ENCODE measurements at places on chromosomes 6 and 20. TPM values are rescaled to one million over a fixed set of nuclear protein-coding genes. Genes with fewer than 3 reads are reported as not detected.

- H3K36me3 ChIP-seq, result no peaks in the 10 kb centered on the region
- peak; percentile 59 for DNase-seq
- no peaks in the 10 kb centered on the region for H3K27me3 ChIP-seq
- H3K27ac ChIP-seq, result no peak overlapping the region
- H3K4me3 ChIP-seq, result no peak overlapping the region
These were observed 9.9 kb downstream of the LAMA5 start for GRCh38 chr20:62357187-62357667.

DNA sequence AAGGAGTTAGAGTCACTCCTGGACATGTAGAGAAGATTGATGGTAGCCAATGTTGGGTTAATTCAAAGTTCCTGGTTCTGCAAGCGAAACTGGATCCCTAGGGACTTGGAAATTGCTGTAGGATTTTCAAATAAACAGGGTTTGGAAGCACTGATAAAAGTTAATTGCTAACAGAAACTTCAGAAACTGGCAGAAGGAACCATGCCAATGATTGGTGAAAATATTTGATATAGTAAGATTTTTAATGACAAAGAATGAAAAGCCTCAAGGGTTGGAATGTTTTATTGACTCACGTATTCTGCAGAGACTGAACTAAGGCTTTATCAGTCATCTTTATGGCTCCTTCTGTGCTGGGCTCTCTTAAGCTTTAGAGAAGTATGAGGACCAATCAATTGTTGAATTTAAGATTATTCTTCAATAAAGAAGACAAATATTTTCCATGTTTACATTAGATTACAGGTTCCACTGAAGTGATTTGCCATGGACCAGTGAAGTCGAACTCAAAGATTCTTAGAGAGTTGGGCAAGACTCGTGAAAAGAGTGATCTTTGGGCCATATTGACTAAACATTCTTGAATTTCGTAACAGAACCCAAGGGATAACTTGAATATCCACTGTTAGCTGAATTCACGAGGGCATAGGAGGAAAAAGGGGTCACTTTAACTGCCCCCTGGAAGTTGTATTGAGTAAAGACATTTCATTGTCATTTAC is 371.4 kb downstream of the HDGFL1 start:
- H3K27me3 ChIP-seq, result no peaks in the 10 kb centered on the region
- H3K4me1 ChIP-seq, result no peaks in the 10 kb centered on the region
- DNase-seq, result no peak
- no peak overlapping the region for H3K27ac ChIP-seq

DNA sequence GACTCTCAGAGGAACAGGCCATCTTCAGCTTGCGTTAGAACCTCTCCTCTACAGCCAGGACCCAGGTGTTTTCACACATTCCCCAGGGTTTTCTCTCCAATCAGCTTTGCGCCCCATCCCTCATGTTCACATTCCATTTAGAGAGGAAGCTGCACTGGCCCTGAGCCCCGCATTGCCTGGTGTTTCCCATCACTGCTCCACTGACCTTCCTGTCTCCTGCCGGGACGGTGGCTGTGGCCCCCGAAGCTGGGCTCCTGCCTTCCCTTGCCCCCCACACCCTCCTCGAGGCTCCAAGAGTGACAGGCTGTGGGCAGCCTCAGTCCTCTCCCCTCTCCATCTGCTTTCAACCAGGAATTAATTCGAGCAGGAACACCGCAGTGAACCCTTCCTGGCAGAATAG is 357.3 kb downstream of the THBS2 start:
- H3K4me1 ChIP-seq, result peaks cover 3% of the 10 kb centered on the region
- H3K27me3 ChIP-seq, result no peaks in the 10 kb centered on the region
- H3K4me3 ChIP-seq, result no peak overlapping the region
- no peak overlapping the region for H3K27ac ChIP-seq

DNA sequence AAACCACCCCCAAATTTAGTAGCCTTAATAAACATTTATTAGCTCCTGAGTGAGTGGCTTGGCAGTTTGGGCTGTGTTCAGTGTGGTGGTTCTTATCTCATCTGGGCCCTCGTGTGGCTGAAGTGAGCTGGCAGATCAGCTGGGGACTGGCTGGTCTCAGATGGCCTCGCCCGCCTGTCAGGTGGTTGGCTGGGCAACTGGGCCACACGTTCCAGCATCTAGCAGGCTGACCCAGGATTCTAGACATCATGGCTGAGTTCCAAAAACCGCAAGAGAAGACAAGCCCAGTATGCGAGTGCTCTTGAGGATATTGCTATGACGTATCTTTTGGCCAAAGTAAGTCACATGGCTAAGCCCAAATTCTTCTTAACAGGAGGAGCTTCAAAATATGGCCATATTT is 28.9 kb downstream of the EIF2S2 start:
- H3K36me3 ChIP-seq, result peaks cover 17% of the 10 kb centered on the region
- no peaks in the 10 kb centered on the region for H3K27me3 ChIP-seq
- H3K27ac ChIP-seq, result peak overlapping the region; percentile 24

The SCGN gene
- not detected for total RNA-seq

DNA sequence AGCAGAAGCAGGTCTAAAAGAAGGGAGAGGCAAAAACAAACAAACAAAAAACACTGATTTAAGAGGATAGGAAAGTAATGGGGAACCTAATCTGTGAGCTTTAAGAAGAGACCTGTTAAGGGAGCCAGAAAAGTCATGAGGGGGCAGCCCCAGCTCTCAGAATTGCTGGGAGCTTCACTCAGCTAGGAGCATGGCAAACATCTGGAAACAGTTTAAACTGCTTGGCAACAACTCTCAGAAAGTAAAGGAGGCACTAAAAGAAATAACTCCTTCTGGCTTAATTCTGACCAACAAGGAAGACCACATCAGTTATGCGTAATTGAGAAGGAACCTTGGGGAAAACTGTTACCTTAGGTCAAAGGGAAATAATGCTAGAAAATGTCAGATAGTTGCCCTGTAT is 121.4 kb downstream of the LAMP5 start:
- no peaks in the 10 kb centered on the region for H3K36me3 ChIP-seq
- no peaks in the 10 kb centered on the region for H3K27me3 ChIP-seq
- DNase-seq, result no peak
- H3K27ac ChIP-seq, result no peak overlapping the region
- no peaks in the 10 kb centered on the region for H3K4me1 ChIP-seq

DNA sequence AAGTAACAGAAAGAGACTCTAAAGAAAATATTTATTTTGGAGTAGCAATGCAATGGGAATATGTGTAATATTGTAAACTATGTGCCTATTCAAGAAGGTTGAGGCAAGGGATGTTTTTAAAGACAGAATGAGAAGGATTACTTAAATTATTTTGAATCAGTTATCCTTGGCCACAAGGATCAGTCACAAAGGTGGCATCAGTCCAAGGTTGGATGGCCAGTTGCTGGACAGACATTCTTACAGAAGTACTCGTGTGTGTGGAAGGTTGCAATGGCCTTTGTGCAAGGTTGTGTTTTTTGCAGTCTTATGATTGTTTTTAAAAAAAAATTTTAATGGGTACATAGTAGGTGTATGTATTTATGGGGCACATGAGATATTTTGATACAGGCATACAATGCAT is 2.0 kb downstream of the QRSL1 start:
- no peak for DNase-seq
- H3K4me1 ChIP-seq, result peaks cover 3% of the 10 kb centered on the region
- H3K27ac ChIP-seq, result no peak overlapping the region
- no peaks in the 10 kb centered on the region for H3K36me3 ChIP-seq
- no peak overlapping the region for H3K4me3 ChIP-seq
- H3K27me3 ChIP-seq, result no peaks in the 10 kb centered on the region

Measured in astrocyte (in vitro differentiated cells and primary cell).